ENCODE measurements at places on chromosomes 4 and X. TPM values are rescaled to one million over a fixed set of nuclear protein-coding genes. Genes with fewer than 3 reads are reported as not detected.

- no peak for DNase-seq
These were observed 22.6 kb downstream of the WDR1 start for GRCh38 chr4:10093801-10094552.

- DNase-seq = no peak
These were observed 9.8 kb upstream of the BCOR start for GRCh38 chrX:40107291-40108161.

- no peak for DNase-seq
These were observed 322.2 kb downstream of the GPAT3 start for GRCh38 chr4:83858131-83858530.

DNA sequence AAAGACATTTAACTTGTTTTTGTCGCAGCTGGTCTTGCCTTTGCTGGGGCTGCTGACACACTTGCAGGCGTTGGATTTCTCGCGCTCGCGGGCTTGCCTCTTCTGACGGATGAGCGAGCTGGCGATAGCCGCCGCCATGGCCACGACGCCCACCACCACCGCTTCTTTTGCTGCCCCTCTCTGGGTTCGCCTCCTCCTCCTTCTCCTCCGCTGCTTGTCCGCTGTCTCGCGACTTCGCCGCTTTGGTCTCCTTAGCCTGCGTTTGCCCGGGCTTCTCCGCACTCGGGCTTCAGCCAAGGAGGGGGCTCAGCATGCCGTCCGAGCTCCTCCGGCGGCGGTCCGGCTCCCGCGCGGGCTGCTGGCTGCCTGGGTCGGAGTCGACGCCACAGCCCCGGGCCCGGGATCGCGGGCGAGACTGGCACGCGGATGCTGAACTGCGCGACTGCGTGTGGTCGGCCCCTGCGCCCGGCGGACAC is 613 bp downstream of the FGF13 start:
- no peak for DNase-seq

GRCh38 chr4:37392521-37393255 is 148.1 kb downstream of the NWD2 start:
- peak; percentile 20 for DNase-seq

DNA sequence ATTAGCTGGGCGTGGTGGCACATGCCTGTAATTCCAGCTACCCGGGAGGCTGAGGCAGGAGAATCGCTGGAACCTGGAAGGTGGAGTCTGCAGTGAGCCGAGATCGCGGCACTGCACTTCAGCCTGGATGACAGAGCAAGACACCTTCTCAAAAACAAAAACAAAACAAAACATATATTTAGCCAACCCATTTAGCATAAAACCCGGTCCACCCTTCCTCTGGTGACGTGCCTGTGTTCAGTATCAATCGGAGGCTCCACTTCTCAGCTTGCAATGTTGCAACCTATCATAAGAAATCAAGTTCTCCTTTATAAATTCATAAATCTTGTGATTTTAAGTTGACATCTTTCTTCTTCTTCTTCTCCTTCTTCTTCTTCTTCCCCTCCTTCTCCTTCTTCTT is 73.9 kb downstream of the SLC34A2 start:
- DNase-seq = no peak

GRCh38 chr4:170025523-170026252 is 507 bp downstream of the MFAP3L start:
- no peak for DNase-seq

DNA sequence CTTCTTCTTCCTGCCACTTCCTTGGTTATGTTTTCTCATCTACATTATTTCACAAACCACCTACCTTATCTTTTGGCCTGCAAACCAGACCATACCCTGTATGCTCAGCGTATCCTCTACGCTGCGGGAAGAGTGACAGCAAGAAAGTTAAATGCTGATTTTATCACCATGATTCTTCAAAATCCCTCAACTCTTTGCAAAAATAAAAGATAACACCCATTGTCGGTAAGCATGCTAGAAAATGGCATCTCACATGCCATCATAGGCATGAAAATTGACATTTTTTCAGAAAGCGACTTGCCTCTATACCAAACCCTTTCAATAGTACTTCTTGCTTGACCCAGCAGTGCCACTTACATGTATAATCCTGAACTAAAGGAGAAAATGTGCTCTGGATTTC is 102.0 kb downstream of the HPGD start:
- DNase-seq = no peak

GRCh38 chrX:15873566-15873965 is 19.0 kb upstream of the AP1S2 start:
- DNase-seq = no peak

DNA sequence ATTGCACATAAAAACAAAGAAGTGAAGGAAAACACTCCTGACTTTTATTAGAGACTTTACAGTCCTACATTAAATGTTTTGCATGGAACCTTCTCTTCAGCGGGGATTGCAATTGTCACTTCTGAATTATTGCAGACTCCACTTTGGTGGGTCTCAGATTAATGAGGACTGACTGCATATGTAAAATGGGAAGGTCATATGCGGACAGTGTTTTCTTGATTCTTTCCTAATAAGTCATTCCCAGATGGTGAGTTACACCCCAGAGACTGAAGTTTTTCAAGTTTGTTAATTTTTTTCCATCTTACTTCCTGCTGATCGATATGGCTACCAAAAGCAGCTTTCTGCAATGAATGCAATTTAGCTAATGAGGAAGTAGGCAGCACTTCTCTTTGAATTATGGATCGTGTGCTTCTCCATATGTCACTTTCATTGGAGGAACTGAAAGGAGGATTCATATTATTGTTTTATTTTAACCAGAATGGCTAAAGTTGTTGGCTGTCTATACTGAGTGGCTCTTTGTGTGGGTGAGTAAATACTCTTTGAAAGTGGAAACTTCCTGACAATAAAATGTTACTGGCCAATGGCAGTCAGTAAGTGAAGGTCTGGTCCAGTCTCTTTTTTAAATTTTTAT is 119.3 kb upstream of the CLNK start:
- DNase-seq = no peak

GRCh38 chrX:1481636-1482529 is 29.2 kb upstream of the ASMTL start:
- peak; percentile 38 for DNase-seq

DNA sequence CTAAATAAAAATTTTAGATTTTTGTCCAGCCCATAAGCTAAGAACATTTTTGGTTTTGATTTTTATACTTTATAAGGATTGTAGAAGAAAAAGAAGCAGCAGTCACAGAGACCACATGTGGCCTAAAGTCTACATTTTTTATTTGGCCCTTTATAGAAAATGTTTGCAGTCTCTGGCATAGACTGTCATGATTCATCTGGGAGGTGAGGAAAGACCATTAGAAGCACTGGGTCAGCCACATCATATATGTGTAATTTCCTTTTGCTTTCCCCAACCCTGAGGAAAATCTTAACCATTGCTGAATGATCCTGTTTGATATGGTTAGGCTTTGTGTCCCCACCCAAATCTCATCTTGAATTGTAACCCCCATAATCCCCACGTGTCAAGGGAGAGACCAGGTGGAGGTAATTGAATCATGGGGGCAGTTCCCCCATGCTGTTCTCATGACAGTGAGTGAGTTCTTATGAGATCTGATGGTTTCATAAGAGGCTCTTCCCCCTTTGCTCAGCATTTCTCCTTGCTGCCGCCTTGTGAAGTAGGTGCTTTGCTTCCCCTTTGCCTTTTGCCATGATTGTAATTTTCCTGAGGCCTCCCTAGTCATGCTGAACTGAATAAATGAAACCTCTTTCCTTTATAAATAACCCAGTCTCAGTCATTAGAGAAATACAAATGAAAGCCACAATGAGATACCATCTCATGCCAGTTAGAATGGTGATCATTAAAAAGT is 12.1 kb upstream of the COPS4 start:
- DNase-seq = no peak

- no peak for DNase-seq
These were observed 1.0 kb upstream of the GABRG1 start for GRCh38 chr4:46124773-46125413.

DNA sequence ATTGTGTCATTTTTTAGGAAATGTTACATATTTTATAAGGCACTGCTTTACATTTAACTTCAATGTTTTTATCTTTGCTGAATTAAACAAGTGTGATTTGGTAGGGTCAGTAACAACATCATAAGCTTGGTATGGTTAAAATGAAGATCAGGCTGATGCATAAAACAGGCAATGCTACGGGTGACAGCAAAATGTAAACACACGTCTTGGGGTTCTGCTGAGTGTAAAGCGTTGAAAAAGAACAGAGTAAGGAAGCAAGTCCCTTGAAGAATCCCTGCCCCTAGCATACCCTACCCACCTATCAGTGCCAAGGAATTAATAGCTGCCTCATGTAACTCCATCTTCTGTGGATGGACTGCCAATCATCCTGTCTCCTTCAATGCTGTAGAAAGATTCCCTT is 157.0 kb downstream of the CBLL2 start:
- no peak for DNase-seq

GRCh38 chr4:184472614-184473498 is 1.5 kb downstream of the IRF2 start:
- DNase-seq = no peak

DNA sequence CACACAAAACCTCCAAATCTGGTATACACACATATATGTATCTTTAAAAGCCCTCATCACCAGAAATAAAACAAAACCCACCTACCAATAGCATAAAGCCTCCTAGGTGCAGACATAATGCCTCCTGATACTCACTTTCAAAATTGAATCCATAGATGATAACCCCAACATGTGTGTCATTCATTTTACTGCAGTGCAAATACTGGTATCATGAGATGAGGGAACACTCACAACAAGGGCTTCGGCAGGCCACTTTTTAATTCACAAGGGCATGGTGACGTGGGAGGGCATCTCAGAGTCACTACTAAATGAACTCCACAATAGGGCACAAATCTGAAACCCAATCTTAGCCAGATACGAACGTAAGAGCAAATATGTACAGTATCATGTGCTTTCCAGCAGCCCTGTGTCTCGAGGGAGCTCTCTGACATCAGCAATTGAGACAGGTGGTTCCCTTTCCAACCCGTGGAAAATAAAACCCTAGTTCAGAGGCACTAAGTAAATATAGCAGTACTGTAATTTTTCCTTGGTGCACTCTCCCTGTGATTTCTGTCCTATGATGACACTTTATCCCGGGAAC is 14.1 kb upstream of the PPARGC1A start:
- DNase-seq = no peak

DNA sequence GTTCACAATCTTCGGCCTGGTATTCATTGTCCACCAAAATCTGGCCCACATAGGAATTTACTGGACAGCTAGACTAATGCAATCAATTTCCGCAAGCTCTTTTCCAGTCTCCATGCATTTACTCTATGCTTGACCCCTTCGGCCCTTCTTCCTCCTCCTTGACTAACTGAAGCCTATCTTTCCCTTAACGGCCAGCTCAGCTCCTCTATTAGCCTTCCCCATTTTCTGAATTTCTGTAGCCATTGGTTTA is 1.2 kb upstream of the PHKA2 start:
- DNase-seq = no peak

- DNase-seq = peak; percentile 80
These were observed 34.4 kb downstream of the SLAIN2 start for GRCh38 chr4:48375651-48376304.

DNA sequence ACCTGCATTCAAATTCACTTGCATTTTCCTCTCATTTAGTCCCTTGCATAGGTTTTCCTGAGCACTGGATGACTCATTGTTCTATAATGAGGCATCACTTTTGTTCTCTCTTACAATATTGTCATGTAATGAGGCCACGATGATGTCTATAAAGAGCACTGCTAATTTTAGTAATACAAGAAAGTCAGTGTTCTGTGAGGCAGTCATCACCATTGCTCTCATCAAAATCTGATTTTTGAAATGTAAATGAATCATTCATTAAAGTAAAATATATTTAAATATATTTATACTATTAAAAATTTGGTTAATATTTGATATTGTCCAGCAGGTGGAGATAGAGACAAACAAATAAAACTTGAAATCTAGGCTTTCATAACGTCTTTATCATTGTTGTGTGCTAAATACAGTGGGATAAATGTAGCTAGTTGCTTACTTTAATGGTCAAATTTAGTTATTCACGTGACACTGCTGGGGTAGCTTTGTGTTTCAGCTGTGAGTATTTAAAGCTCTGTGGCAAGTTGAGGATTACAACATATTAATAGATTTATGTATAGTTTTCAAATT is 15.4 kb downstream of the HMGB2 start:
- DNase-seq = peak; percentile 62

DNA sequence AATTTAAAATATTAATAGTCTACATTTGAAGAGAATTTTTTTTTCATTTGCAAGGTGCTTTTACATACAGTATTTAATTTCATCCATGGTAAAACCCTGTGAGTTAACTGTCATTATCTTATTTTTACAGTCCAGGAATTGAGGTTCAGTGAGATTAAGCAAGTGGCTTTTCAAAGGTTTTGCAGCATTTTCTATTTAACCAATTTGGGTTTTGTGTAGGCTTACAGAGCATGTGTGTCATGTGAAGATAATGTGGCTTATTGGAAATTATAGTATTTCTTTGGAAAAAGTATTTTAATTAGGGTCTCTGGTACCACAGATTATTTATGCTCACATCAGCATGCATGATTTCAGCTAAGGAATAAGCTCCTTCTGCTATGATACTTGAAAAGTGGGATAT is 4.5 kb downstream of the XK start:
- no peak for DNase-seq

DNA sequence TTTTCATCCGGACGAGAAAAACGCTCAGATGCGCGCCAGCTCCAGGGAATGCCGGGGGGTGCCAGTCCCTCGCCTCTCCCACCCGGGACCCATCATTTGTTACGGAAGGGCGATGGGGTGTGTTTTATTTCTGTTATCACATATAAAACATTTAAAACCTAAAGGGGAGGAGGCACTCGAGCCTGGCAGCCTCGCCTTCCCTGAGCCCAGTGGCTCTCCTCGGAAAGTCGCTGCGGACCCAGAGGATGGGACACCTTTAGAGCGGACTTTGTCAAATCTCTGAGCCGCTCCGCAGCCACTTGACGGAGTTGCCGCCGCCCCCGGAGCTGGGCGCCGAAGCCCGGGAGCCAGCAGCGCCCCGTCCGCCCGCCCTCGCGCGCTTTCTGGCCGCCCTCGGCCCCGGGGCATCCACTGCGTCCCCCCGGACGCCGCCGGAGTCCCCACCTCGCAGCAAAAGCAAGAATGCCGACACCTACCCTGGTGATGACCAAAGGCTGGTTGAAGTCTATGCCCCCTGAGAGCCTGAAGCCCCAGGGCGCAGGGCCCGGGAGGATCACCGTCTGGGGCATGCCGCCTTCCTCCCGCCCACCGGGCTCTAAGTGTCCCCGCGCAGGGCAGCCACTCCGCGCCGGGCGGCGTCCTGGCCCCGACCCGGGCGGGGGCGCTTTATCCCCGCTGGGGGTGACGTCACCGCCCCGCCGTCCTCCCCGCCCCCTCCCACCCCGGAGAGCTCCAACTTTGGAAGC is at the start of gene PDLIM3:
Gene PDLIM3 (minus strand): TSS at position 642 of the 746 bp plus-strand sequence. CDS start 73 bp downstream, at position 569.
- no peak for DNase-seq

GRCh38 chr4:2630556-2631273 is 94.3 kb downstream of the FAM193A start:
- no peak for DNase-seq

Gene KIT
- not detected for total RNA-seq

Gene SPACA5
- not detected for total RNA-seq

Gene REPS2
- total RNA-seq = 2.0 TPM

Gene NAA11
- total RNA-seq = not detected

Gene CITED1
- total RNA-seq = not detected

Gene ERCC6L
- total RNA-seq = 15.1 TPM

Gene JCHAIN
- total RNA-seq = not detected

Gene SLC10A3
- total RNA-seq = 22.3 TPM

Gene C4orf51
- not detected for total RNA-seq

Gene FAM47E
- not detected for total RNA-seq

Measured in foreskin keratinocyte (primary cell).